ENCODE measurements at places on chromosomes 12 and 14.

GRCh38 chr12:45065125-45065626, 14.3 kb upstream of the DBX2 start:
- no peak for ATAC-seq

DNA sequence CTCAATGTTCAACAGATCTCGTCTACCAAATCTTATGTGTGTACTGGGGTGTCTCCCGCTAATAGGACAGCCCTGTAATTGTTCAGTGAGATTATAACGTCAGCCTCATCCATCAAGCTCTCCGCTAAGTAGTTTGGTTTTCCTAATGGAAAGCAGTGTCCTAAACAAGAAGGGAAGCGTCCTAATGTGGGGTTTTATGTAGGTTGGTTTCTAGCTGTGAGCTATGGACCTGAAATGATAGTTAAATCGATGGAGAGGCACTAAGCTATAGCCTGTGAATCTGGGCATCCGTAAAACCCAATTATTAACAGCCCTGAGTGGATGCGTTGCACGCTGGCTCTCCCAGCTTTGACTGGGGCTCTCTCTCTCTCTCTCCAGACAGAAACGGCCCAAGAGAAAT, 9.2 kb upstream of the MAP1LC3B2 start:
- ATAC-seq = no peak

DNA sequence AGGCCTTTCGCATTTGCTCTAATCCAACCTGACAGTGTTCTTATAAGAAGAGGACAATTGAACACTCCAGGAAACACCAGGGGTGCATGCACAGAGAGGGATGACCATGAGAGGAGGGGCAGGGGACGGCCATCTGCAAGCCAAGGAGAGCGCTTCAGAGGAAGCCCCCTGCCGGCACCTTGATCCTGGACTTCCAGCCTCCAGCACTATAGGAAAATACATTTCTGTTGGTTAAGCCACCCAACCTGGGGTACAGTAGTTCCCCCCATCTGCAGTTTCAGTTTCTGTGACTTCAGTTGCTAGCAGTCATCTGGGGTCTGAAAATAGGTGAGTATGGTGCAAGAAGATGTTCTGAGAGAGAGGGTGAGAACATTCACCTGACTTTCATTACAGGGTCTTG, 64.7 kb downstream of the CLMN start:
- ATAC-seq = no peak

GRCh38 chr14:50063876-50064420, 52.4 kb downstream of the VCPKMT start:
- ATAC-seq = no peak

GRCh38 chr14:104383996-104384775, 195.4 kb upstream of the C14orf180 start:
- no peak for ATAC-seq

DNA sequence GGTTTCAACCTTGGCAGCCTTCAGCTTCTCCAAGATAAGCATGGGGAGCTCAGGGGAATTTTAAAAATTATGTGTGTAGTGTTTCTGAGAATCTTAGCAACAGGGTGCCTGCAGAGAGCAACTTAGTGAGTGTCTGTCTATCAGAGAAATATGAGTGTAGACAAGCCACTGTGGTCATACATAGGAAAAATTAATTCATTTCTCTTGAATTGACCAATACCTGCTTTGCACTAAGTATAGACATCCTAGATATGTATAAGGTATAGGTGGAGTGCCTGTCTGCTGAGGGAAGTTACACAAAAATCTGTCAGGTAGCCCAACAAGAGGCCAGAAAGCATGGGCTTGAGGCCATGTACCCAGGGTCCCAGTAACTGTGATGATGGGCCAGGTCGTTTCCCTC, 20.7 kb downstream of the HELB start:
- no peak for ATAC-seq

DNA sequence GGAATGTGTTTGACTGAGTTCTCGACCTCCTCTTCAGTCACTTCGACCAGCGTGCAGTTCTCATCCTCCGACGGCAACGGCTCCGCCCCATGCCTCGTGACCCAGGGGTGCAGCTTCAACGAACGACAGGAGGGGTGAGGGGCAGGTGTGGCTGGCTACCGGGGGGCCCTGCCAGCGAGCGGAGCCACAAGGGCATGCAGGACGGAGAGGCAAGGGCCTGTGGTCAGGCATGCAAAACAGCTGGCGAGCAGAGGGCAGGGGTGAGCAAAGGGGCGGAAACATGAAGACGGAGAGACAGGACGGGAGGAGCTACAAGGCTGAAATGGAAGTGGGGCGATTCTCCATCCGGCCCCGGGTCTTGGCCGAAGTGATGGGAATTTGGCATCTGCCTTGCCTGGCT, 38.7 kb downstream of the P2RX4 start:
- peak; percentile 35 for ATAC-seq

- no peak for ATAC-seq
Observed at GRCh38 chr12:43578782-43579181, 26.8 kb upstream of the ADAMTS20 start.

DNA sequence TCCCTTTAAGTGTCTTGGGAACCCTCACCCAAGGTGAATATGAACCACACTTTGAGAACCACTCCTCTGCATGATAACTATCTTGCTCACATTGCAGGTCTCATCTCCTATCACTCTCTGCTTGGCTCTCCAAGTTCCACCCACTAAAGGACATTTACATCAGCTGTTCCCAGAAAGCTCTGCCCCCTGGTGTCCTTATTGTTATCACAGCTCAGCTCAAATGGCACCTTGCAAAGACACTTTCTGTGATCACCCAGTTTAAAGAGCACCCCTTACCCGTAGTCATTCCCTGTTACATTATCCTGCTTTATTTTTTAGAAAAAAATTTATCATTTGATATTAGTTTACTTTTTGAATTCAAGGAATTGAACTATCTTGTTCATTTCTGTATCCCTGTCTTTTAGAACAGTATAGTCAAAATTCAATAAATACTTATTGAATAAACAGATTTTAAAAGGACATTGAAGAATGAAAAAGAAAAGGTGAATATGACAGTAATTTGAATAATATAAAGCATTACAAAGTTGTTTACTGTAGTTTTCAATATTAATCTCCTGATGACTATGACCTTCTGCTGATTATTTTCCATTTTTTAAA, 20.5 kb upstream of the GUCY2C start:
- ATAC-seq = peak; percentile 43

GRCh38 chr12:65817866-65818265, 6.4 kb upstream of the HMGA2 start:
- no peak for ATAC-seq

DNA sequence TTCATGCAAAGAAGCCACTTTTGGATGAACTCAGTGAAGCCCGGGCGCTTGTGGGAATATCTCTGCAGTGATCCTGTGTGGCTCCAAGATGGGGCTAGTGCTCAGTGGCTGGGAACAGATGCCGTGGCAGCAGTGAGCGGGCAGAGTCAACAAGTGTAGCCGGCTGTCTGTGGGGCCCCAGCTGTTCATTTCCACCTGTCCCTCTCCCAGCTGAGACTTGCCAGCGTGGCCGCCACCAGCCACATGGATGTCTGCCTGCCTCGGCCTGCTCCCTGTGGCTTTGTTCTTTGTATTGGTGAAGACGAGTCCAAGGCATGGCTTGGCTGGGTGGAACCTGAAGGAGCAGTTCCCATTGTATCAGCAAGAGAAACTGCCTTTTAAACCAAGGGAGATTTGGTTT, 77.3 kb downstream of the NOS1 start:
- ATAC-seq = no peak

DNA sequence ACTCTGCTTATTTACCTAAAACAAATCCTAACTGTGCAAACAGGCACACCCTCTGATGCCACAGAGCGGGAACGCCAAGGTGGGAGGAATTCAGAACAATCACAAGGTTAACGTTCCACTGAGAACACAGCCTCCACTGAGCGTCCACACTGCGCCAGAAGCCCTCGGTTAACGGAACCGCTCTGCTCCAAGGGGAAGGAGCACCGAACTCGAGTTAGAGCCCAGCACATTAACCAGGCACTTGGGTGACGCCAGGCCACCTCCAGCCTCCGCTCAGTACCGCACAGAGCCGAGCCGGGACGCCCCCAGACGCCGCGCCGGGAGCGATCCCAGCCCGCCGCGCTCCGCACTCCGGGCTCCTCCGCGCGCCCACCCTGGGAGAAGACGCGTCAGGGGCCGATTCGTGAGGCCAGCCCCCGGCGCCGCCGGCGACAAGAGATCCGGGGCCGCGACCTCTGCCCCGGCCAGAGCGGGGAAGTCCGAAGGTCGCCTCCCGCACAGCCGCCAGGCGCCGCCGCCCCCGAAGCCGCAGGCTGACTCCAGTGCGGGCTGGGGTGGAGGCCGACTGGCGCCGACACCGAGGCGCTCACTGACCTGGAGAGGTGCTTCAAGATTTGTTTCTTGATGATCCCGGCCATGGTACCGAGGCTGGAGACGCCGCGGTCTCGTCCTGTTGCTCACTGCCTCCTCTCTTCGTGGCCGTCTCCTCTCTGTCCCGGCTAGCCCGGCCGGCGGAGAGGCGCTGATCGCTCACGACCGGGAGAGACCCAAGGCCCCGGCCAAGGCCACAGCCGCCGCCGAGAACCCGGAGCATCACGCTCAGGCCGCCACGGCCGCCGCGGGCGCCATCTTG, 450 bp downstream of the BLTP3B start:
- peak; percentile 70 for ATAC-seq

DNA sequence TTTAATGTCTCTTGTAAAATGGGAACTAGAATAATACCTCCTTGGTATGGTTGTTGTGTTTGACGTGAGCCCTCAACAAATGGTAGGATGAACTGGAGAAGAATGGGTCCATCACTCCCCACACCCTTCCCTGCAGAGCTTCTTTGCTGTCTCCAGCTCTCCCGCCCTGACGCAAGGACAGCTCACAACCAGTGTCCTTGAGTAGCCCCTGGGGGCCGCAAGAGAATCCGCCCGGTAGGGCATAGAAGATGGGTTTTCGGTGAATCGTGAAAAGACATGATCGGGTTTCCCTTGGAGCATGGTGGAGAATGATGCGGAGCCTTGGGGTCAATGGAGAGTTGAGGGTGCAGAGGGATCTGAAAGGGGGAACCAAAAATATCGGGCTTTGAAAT, 6.1 kb upstream of the PAX9 start:
- no peak for ATAC-seq

- no peak for ATAC-seq
Observed at GRCh38 chr12:41802803-41803202, 341.9 kb downstream of the GXYLT1 start.

DNA sequence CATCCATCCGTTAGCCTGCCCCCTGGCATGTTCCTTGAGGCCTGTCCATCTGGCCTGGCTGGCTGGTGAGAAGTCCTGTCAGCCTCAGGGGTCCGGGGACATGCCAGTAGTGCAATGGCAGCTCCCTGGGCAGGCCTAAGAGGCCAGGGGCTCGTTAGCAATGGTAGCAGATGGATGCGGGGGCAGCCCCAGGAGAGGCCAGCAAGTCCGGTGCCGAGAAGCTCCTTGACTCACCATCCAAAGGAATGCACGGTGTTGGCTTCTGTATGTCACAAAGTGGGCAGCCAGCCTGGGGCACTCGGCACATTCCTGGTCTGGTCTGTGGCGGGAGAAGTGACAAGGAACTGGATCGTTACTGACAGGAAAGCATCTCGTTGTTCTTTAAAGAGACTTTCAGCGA, 319.9 kb downstream of the CACNA1C start:
- ATAC-seq = no peak

GRCh38 chr12:95532851-95533250, 18.4 kb downstream of the USP44 start:
- ATAC-seq = peak; percentile 59

- ATAC-seq = no peak
Observed at GRCh38 chr12:90167518-90168208, 459.0 kb upstream of the ATP2B1 start.

DNA sequence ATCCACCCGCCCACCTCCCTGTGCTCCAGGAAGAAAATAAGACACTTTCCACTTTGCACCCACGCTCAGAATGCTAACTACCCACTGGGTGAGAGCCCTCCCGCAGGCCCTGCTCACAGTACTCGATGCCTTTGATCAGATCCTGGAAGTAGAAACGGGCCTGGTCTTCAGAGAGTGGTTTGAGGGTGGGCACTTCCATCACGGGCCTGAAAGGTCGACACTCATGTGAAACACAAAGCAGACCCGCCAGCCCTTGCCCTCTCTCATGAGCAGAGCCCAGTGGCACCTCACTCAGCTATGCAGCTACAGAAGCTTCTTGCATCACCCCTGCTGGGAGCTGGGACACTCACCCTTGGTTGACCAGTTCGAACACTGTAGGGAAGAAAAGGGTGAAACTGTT, 41.1 kb downstream of the CAMKK2 start:
- ATAC-seq = no peak

DNA sequence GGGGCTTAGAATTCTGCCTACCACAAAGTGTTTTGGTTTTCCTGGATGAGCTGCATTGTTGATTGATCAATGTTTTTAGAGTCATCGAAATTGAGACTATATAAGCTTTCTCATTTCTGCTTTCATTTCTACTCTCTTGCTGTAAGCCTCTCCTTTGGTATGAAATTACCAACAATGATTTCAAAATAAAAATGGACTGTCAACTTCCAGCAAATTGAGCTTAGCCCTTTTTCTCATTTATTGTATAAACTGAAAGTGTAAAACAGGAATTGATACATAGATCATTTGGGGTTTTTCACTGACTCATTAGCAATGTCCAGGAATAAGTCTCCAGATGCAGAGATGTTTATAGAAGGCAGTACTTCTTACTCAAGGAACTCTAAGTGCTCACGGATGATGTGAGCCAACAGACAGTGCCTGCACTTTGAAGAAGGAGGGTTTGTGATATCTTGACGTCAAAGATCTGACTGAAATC, 20.0 kb upstream of the PCNX1 start:
- ATAC-seq = no peak

GRCh38 chr12:117919479-117919878, 49.3 kb downstream of the KSR2 start:
- peak; percentile 62 for ATAC-seq

DNA sequence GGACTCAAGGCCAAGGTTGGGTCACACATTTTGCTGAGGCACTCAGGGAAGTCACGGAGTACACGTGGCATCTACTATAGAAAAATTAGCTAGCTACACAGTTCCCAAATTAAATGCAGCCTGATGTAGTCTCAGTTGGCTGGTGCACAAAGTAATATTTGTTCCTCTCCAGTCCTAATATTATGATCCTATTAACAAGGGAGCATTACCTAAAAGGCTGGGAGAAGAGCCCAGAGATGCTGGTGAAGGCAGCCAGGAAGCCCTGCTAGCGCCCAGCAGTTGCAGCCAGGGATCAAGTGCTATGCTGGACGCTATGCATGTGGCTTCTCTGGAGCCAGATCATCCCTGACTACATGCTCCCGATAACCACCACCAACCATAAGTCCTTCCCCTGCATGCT, 88.0 kb upstream of the GSC start:
- ATAC-seq = no peak

GRCh38 chr12:18864900-18865561, 127.1 kb downstream of the CAPZA3 start:
- ATAC-seq = peak; percentile 28

Data from esophagus mucosa (tissue), 1 donor.